Activated gamma-delta T cell treated with Interleukin-2 at 50 U/mL for 16 hours (primary cell): ENCODE measurements at places on chromosomes 16 and 17.

- no peak for DNase-seq
Observed at GRCh38 chr16:2092866-2093265, 42.8 kb downstream of the PKD1 start.

DNA sequence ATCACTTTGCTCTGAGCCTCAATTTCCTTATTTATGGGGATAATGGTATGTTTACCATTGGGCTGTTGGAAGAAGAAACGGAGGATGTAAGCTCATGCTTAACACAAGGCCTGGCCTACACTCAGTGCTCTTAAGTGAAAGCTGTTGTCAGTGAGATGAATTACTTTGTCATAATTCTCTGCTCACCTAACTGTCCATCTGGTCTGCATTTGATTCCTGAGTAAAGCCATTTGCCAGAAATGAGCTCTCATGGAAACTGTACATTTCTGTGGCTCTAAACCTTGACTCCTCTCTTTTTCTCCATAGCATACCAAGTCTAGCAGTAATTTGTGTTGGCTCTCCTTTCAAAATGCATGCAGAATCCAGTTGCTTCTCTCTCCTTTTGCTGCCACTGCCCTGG, 445.7 kb downstream of the UTP18 start:
- DNase-seq, result no peak

- no peak for DNase-seq
Observed at GRCh38 chr17:2214929-2215615, 88.5 kb downstream of the SMG6 start.

DNA sequence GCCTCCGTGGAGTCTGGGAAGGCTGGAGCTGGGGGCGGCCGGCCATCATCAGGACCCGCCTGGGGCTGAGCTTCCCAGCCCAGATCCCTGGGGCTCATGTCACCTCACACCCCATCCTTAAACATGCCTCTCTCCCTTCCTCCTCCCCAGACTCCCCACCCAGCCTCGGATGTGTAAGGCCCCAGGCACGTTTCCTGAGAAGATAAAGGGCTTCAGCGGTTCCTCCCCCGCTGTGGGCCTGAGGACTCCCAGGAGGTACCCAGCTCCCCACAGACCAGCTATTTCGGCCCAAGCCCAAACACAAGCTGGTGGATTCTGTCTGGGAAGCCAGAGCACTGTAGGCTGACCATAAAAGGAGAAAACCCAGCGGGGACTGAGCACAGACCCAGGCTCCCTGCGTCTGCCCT, 49.2 kb downstream of the MYH11 start:
- no peak for DNase-seq

GRCh38 chr16:85231959-85232358, 119.7 kb upstream of the CIBAR2 start:
- no peak for DNase-seq
